ENCODE measurements at places on chromosomes 6 and 20.

- DNase-seq: no peak
Observed at GRCh38 chr6:142870787-142871415, 74.1 kb downstream of the HIVEP2 start.

DNA sequence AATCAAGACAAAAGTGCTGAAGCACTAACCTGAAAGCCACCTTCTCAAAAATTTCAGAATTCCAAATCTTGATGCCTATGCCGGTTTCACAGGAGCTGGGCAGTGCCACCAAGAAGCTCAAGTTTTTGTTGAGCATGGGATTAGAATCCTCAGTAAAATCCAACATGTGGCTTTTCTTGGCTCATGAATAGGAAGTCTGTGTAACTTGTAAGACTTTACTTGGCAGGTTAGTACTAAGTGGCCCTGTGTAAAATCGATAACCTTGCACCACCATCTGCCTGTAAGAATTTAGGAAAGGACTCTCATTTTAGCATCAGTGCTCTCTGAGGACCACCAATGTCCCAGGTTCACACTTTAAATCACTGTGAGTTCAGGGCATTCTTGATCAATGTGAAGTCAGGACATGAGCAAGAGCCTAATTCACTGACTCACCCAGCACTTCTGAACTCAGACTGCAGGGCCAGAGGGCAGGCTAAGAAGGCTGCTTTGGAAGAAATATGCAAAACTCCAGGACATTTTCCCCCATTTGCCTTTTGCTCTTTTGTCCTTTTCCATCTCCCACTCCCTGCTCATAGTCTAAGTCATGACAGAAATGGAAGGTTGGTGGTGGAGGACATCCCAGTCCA is 113.2 kb downstream of the EDN1 start:
- no peak for DNase-seq

GRCh38 chr20:50356962-50357782 is 153.0 kb upstream of the PTPN1 start:
- no peak for DNase-seq

DNA sequence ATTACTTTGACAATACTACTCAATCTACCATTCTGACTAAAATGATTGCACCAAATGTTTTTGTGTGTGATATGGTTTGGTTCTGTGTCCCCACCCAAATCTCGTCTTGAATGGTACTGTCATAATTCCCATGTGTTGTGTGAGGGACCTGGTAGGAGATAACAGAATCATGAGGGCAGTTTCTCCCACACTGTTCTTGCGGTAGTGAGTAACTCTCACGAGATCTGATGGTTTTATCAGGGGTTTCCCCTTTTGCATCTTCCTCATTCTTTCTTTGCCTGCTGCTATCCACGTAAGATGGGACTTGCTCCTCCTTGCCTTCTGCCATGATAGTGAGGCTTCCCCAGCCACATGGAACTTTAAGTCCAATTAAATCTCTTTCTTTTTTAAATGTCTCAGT is 20.8 kb downstream of the SYCP2 start:
- DNase-seq: no peak

GRCh38 chr20:15708984-15709598 is 864.2 kb downstream of the KIF16B start:
- no peak for DNase-seq

DNA sequence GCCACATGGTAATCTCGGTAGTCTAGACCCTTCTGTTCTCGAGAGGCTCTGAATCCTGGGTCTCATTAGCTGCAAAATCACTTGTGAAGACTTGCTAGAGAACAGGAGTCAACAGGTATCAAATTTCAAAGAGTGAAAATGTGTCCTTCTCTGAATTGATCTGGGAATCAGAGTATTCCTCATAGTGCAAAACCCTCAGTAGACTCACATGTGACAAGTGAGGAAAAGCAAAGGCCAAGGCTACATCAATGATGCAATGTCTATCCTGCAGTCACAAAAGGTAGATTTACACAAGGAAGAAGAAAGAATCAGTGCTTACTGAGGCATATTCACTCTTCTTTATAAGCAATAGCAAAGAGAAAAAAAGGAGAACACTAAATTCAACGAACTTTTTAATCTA is 1220.0 kb upstream of the GJE1 start:
- DNase-seq: no peak

- DNase-seq: peak; percentile 39
Observed at GRCh38 chr6:12911427-12911826, 194.9 kb downstream of the PHACTR1 start.

DNA sequence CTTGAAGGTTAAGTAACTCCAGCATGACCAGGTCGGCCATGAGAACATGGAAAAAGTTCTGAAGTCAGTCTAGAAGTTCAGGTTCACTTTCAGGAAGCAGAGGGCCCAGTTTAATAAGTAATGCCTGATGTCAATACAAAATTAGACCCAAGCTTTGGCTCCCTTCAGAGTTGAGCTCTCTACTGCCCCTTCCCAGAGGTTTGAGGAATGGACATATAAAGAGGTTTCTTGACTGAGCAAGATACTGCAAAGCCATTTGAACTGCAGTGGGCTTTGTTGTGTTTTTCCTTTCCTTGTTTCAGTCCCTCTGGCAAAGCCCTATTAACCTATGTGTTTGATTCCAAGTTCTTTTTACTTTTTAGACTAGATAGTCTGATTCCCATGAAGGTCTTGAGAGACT is 97.8 kb upstream of the PREP start:
- DNase-seq: no peak

GRCh38 chr6:95741045-95741444 is 163.7 kb downstream of the MANEA start:
- DNase-seq: no peak

DNA sequence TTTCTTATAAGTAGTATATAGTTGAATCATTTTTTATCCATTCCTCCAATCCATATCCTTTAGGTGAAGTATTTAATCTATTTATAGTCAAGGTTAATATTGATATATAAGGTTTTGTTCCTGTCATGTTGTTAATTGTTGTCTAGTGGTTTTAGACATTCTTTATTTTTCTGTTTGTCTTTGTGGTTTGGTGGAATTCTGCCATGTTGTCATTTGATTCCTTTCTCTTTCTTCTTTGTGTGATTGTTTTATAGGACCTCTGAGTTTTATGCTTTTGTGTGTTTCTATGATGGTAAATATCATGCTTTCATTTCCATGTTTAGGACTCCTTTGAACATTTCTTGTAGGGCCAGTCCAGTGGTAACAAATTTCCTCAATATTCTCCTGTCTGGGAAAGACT is 450.3 kb upstream of the BTBD3 start:
- no peak for DNase-seq

GRCh38 chr20:20003031-20003954 is 13.9 kb upstream of the NAA20 start:
- peak; percentile 81 for DNase-seq

- no peak for DNase-seq
Observed at GRCh38 chr6:3869632-3870527, 20.7 kb downstream of the FAM50B start.

GRCh38 chr6:1988843-1989242 is 256.6 kb downstream of the GMDS start:
- DNase-seq: no peak

All from putamen (tissue), 1 donor.